ENCODE measurements at places on chromosomes 6 and 20.

DNA sequence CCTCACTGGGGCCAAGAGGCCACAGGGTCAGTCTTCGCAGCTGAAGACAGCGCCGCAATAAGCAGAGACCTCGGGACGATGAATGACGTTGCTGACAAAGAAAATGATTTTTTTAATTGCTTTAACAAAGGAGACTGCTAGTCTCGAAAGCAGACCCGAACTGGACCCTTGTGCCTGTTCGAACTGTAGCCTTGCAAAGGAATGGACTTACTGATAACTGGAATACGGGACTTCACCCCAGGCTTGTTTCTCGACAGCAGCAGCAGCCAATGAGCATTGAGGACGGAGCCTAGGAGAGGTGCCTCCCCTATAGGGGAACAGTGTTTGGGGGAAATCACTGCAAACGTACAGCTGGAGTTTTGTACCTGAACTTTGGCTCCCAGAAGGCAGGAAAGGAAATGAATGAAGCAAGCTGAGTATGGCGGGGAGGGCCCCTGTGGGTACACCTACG, 1.3 kb upstream of the TAF4 start:
- no peak for DNase-seq

DNA sequence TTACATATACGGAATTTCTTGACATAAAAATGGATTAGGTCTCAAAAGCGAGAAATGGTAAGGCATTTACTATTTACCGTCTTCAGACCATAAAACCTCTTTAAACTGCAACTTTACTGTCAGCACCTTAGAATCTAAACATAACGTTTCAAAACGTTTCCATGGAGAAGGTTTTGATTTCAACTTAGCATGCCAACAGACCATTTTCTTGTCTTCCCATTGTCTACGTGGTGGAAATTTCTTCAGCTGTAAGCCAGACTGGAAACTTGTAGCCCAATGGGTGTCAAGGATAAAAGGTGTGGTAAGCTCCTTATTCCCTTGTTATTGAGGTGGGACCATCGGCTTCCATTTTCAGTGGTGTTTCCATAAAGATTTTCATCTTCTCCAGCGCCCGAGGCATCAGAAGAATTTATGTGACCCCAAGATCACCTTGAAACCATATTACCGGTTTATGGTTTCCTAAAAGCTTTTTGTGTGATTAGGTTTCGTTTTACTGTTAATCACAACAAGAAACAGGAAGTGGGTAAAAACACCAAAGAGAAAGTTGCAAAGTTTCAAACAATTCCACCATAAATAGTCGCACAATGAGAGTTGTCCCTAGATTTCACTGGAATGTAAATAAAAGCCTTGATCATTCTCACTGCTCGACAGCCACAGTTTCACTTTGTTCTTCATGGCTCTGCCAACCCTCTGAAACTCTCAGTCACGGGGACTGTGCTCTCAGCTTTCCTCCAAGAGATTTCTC, 63.0 kb upstream of the CD2AP start:
- no peak for DNase-seq

- no peak for DNase-seq
These were observed 2.0 kb downstream of the ROS1 start for GRCh38 chr6:117423754-117424153.

DNA sequence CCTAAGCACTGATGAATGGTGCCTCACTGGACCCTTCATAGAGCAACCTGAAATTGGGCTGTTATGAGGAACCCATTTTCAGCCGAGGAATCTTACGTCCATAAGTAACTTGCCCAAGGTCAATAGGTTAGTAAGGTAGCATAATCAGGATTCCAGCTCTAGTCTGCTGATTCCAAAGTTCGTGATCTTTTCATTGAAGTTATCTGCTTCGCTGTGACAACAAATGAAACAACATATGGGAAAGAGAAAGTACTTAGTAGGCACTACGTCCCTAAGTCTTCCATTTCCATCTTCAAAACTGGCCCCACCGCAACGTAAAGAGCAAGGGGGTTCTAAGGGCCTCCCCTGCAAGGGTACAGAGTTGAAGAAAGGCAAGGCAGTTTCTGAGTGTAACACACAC, 49.5 kb downstream of the MYLIP start:
- no peak for DNase-seq

DNA sequence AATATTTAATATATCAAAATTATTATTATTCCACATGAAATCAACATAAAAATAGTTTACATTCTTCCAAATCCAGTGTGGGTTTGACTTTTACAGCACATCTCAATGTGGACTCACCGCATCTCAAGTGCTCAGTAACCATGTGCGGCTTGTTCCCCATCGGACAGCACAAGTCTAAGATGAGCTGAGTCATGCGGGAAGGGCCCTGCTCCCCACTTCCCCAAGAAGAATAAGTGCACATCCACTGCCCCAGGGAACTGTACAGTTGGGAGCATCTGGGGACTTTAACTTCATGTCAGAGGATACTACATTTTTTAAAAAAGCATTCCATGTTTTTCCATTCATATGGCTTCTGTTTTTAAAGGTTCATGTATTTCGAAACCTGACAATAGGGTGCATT, 325.6 kb downstream of the BTBD3 start:
- DNase-seq: no peak

- no peak for DNase-seq
These were observed 395.0 kb downstream of the SMOC2 start for GRCh38 chr6:168835991-168836390.

DNA sequence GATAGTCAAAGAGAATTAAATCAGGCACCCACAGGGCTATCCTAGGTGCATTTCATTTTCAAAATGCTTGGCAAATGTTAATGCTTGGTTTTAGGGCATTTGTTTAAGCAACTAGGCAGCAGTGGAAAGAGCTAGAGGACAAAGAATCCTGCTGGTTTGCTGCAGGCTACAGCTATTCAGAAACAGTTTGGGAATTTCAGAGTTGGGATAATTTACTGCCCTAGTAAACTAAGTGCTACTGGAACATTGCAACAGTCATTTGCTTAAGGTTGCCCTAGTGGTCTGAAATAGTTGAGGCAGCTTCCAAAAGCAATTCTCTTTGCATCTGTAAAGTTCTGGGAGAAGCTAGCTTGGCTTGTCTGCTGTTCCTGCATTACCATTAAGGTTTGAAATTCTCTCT, 312.7 kb downstream of the LAMA2 start:
- no peak for DNase-seq

- DNase-seq: peak; percentile 15
These were observed 145.3 kb upstream of the ECI2 start for GRCh38 chr6:4280707-4281106.

GRCh38 chr6:160328447-160328846, 19.7 kb upstream of the SLC22A3 start:
- DNase-seq: no peak

DNA sequence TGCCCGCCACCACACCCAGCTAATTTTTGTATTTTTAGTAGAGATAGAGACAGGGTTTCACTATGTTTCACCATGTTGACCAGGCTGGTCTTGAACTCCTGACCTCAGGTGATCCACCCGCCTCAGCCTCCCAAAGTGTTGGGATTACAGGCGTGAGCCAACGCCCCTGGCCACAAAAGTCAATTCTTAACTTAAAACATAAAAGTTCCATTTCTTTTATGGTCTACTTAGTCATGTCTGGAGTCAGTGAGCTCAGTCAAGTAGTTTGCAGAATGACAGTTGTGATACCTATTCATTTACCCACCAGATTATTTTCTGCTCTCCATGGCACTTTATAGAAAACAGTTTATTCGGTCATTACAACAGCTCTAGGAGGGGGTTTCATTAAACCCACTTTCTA, 103.1 kb upstream of the ESR1 start:
- DNase-seq: no peak

DNA sequence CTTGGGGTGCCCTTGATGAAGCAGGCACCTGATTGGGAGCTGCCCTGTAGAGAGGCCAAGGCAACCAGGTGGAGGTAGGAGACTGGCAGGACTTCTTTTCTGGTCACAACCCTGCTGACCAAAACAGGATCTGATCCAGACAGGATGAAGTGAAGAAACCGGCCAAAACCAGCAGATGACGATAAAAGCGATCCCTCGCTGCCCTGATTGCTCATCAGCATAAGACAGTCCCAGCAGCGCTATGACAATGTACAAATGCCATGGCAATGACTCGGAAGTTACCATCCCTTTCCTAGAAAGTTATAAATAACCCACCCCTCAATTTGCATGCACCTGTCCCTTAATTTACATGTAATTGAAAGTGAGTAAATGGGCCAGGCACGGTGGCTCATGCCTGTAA, 88.4 kb upstream of the PDE10A start:
- DNase-seq: no peak

DNA sequence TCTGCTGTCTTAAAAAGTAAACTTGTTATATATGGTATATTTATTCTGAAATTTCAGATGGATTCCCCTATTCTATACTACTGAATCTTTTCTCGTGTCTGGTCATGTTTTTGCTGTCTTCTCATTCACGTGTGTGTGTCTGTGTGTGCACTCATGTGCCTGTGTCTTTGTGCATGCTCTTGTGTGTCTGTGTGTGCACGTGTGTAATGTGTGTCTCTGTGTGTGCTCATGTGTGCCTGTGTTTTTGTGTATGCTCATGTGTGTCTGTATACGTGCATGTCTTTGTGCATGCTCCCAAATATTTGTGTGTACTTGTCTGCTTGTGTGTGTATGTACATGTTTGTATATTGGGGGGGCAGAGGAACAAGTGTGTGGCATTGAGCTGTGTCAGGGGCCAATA, 34.0 kb downstream of the PRR18 start:
- DNase-seq: no peak

- no peak for DNase-seq
These were observed 80.3 kb upstream of the CNKSR3 start for GRCh38 chr6:154590756-154591155.

DNA sequence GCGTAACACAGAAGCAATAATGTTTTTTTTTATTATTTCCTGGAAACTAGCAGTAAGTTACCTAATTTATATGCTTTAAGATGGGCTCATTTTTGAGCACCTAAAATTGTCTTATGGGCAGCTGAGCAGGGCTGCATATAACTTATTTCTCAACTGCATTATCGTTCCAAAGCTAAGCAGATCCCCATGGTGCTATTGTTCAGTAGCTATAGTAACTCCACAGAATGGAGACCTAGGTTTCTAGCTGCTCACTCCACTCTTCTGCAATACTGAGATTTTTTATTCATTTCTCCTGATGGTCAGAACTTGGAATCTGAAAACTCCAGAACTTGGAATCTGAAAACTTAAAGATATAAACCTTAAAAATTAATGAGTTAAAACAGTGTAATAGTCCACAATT, 18.7 kb downstream of the CRISP1 start:
- DNase-seq: no peak

GRCh38 chr6:143405373-143406154, 44.9 kb downstream of the ADAT2 start:
- DNase-seq: no peak

- DNase-seq: peak; percentile 52
These were observed 78.6 kb downstream of the LINC00237 start for GRCh38 chr20:21027569-21027968.

DNA sequence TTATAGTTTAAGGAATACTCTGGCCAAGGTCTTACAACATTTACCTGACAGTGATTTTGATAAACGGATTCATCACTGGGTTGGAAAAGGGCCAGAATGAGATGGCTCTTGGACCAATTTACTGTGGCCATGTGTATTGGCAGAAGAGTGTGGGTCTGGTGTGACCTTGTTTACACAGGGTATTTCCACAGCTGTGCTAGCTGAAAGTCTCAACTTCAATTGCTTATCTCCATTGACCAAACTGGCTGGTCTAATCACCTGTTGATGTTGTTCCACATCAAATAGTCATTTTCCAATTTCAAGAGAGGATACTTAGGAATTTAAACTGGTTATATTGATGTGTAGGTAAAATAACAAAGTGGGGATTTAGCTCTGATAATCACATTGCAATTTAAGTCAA, 501.6 kb upstream of the MAP3K7 start:
- no peak for DNase-seq

- DNase-seq: no peak
These were observed 236.7 kb downstream of the HAO1 start for GRCh38 chr20:7703551-7703961.

- DNase-seq: no peak
These were observed 2.4 kb downstream of the NUS1 start for GRCh38 chr6:117677553-117678141.
